Activated CD4-positive, alpha-beta T cell treated with anti-CD3 and anti-CD28 coated beads for 1 hour (primary cell): ENCODE measurements at places on chromosomes 16 and 17.
A peak's percentile ranks its signal among the peaks of the same experiment; 100 is the strongest.

GRCh38 chr17:15392326-15392741 is 50.9 kb upstream of the TEKT3 start:
- no peak for DNase-seq

DNA sequence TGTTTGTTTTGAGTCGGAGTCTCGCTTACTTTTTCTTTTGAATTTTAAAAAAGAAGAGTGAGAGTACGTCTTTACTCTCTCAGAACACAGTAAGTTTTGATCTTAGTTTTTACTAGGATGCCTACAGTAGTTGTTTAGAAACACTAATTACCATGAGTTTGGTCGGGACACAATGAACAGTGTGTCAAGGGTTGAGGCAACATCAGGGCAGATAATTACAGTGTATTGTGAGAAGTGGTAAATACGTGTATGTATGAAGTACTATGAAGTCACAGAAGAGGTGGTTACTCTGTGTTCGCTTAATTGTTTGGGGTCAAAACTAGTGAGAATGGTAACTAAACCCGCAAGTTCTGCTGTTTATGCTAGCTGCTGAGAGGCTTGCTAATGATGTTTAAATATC is 18.2 kb downstream of the PAFAH1B1 start:
- DNase-seq: no peak

DNA sequence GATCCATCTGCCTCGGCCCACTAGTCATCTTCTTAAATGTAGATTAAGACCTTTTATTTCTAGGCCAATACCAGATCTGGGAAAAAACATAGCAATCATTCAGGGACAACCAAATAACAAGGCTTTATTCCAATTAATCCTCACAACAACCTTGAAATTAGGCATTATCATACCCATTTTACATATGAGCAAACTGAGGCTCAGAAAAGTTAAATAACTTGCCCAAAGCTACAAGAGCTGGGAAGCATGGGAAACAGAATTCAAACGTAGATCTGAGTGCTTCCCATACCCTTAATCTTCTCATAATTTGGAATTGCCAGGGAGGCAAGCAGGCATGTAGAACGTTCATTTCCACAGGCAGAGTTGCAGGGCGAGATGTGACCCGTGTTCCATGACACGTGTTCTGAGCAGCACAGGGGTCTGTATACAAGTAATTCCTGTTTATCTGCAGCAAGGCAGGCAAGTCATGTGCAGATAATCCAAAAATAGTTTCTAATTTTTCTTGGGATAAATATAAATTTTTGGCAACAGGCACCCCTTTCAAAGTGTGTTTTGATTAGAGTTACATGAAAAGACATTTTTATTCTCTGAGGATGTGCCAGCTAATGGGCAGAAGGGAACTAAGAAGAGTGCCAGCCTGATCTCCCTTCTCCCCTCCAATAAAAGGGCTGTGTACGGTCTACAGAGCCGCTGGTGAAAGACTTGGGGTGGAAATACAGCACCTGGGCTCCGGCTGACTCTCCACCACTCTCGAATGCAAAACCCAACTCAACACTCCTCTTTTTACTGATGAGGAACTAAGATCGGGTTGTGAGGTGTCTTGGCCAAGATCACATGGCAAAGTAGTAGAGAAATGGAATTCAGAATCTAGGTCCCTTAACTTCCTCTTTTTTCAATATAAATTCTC is 27.7 kb upstream of the MYOCD start:
- no peak for DNase-seq

- no peak for DNase-seq
These were observed 134.7 kb upstream of the ELAC2 start for GRCh38 chr17:13152501-13152900.

DNA sequence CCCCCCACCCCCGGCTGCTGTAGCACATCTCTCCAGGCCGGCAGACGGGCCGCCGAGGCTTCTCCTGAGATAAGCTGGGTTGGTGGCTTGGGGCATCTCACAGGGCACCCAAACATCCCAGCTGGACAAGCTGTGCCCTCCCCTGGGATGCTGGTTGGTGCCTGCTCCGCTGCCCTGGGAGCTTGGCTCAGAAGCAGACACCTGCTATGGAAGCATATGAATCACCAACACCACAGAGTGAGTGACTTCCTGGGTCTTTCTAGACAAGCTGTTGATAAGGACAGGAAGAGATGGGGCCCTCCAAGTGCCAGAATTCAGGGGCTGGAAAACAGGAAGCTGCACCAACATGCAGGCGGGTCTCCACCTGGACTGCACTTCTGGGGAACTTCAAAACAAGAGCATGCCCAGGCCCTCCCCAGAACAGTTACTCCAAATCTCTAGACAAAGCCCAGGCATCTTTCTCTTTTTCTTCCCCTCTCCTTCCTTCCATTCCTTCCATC is 13.7 kb downstream of the C16orf95 start:
- no peak for DNase-seq

- DNase-seq: no peak
These were observed 686.2 kb downstream of the KCNJ2 start for GRCh38 chr17:70855401-70856054.

GRCh38 chr16:75351183-75351582 is 82.1 kb downstream of the CFDP1 start:
- no peak for DNase-seq

GRCh38 chr16:76857402-76857801 is 333.6 kb upstream of the MON1B start:
- DNase-seq: no peak

GRCh38 chr17:50633683-50634082 is 998 bp upstream of the ABCC3 start:
- DNase-seq: no peak

- DNase-seq: no peak
These were observed 83.5 kb downstream of the GP2 start for GRCh38 chr16:20243731-20244281.

DNA sequence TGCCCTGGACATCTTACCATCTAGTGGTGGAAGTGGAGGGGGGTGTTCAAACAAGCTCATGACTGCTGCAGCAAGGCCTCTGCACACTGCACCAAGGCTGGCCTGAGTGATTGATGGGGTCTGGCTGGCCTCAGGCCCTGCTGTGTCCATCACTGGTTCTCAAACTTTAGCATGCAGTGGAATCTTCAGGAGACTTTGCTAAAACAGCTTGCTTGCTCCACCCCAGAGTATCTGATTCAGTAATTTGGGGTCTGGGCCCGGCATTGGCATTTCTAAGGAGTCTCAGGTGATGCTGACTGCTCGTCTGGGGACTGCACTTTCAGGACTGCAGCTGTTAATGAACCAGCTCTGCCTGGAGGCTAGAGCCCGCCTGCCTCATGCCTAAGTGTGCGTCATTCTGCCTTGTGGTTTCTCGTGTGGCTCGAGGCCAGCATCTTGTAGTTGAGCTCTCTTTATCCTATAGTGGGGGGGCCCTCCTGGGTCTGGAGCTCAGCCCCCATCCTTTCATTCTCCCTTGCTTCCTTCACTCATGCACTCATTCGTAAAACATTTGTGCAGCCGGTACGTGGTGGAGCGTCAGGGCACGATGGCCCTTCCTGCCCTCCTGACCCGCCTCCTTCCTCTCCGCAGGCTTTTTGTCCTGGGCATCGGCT is 4.1 kb downstream of the MGAT5B start:
- DNase-seq: no peak

GRCh38 chr16:35533683-35534082 is 2074.3 kb downstream of the TP53TG3F start:
- no peak for DNase-seq

DNA sequence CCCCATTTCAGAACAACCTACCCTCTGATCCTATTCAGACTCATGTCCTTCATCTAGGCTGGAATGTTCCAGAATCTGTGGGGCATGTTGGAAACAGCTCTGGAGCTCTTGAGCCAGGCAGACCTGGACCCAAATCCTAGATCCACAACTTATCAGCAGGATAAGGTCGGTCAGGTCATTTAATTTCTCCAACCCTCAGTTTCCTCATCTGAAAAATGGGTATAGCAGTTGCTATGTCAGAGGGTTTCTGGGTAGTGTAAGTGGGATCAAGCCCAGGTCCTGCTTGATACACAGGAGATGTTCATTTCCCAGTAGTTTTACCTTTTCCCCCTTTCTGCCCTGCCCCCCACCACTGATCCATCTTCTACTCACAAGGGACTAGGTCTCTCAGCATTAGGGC is 12.0 kb downstream of the SLC6A2 start:
- no peak for DNase-seq

- no peak for DNase-seq
These were observed 36.7 kb downstream of the HNF1B start for GRCh38 chr17:37708008-37708615.

GRCh38 chr16:83533193-83533592 is 274.6 kb upstream of the HSBP1 start:
- no peak for DNase-seq

DNA sequence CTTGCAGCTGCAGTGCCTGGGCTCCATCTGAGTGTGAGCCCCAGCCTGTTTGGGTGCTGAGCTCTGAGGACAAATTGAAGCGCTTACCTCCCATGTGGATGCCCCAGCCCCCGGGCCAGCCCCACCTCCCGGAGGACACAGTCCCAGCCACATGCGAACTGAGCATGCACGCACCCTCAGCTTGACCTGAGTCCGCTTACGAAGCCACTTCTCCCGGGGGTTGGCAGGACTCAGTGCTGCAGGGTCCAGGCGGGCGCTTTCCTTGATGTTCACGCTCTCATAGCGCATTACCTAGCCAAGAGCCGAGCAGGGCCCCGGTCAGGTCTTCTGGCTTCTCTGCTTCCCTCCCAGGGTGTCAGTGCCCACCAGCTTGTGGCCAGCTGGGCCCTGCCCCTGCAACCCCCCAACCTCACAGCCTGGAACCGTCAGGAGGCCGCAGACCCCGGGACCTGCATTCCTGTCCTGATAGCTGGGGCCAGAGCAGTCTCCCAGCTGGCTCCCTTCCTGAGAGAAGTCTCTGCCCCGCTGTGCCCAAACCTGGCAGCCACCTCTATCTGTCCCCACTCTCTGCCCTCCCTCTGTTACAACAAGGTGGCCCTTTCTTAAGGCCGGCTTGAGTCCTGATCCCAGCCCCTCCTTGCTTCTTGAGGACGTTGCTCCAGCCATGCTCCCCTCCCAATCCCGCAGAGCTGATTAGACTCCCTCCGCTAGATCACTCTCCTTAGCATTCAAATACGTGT is 24.0 kb downstream of the PIMREG start:
- no peak for DNase-seq

- DNase-seq: no peak
These were observed 36.1 kb downstream of the NLK start for GRCh38 chr17:28078341-28079229.

GRCh38 chr16:57802341-57803133 is at the start of gene KIFC3:
KIFC3 (minus strand) TSS chr16:57802491; CDS start chr16:57798243, 4,248 bp downstream.
- DNase-seq: peak; percentile 56

DNA sequence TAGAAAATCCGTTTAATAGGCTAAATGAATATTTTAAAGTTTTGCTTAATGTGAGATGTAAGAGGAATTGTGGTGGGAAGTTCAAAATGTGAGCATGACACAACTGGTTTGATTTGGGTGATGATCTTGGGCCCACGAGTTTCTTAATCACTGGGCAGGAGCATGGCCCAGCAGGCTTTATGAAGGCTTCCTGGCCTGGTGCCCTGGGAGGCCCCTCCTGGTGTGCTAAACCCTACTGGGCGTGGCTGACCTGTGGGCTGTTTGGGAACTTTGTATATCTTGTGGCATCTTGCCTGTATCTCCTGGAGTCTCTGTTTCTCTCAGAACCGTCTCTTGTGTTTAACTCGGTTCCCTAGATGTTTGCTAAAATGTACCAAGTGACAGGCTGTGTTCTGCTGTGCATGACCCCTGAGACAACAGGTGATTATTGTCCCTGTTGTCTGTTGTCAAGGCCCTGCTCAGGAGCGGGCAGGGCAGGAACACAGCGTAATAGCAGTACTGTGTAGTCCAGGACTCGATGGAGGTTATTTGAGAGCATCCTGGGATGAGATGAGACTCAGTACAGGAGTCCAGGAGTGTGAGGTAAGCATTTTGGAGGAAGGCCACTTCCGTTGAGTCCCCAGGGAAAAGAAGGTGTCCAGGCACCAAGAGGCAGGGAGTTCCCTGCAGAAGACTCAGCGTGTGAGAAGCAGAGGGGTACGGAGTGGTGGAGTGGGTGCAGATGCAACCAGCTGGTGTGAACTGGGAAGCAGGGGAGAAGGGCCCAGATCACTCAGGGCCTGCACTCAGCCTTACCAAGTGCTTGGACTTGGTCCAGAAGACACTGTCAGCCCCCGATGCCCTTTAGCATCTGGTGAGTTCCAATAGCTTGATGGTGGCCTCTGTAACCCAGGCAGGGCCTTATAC is 48.5 kb downstream of the B9D1 start:
- DNase-seq: no peak

- peak; percentile 48 for DNase-seq
These were observed 12.1 kb downstream of the TTLL6 start for GRCh38 chr17:48804936-48805411.

DNA sequence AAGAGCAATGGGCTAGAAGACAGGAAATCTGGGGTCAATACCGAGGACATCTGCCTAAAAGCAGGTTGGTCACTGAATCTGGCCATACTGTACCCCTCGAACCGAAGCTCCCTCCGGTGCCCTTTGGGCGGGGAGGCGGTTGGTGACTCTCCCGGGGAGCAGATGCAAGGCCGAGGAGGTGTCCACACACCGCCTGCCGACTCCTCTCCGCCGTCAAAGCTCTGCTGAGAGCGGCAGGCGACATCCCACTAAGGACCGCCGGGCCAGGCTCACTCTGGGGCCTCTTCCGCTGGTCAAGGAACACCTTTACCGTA is 458 bp downstream of the ZNF200 start:
- DNase-seq: no peak

- DNase-seq: no peak
These were observed 12.8 kb downstream of the ZNF174 start for GRCh38 chr16:3413730-3414379.

DNA sequence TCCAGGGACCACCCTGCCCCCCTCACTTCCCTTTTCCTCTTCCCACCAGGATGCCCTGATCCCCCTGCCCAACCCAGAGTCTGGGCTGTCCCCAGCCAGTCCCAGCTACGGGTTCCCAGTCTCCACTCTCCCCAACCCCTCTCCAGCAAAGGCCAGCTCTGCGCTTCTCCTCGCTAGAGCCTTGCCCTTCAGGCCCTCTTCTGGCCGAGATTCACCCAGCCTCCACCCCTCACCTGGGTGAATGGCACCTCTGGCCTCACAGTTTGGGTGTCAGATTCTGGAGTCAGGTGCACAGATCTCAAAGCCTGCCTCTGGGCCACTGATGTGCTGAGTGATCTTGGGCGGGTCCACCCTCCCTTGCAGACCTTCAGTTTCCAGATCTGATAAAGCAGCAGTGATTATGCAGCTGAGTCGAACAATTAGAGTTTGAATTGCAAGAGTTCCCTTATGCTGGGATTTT is 185.6 kb upstream of the TNRC6C start:
- DNase-seq: no peak

GRCh38 chr17:17044846-17045561 is 2.7 kb downstream of the MPRIP start:
- DNase-seq: no peak

GRCh38 chr16:66095676-66096075 is 270.8 kb upstream of the CDH5 start:
- no peak for DNase-seq
